ENCODE measurements at places on chromosomes 5 and 9. TPM values are rescaled to one million over a fixed set of nuclear protein-coding genes. Genes with fewer than 3 reads are reported as not detected.
A peak's percentile ranks its signal among the peaks of the same experiment; 100 is the strongest.

The MEGF10 gene
- total RNA-seq: not detected

The GBGT1 gene
- 4.1 TPM for total RNA-seq

The GALNT12 gene
- total RNA-seq: 14.3 TPM

The AIF1L gene
- 1.9 TPM for total RNA-seq

- no peak overlapping the region for H3K27ac ChIP-seq
- no peaks in the 10 kb centered on the region for H3K36me3 ChIP-seq
- H3K4me1 ChIP-seq: peaks cover 29% of the 10 kb centered on the region
- no peaks in the 10 kb centered on the region for H3K27me3 ChIP-seq
These were observed 80.9 kb downstream of the GALNT10 start for GRCh38 chr5:154271466-154271865.

DNA sequence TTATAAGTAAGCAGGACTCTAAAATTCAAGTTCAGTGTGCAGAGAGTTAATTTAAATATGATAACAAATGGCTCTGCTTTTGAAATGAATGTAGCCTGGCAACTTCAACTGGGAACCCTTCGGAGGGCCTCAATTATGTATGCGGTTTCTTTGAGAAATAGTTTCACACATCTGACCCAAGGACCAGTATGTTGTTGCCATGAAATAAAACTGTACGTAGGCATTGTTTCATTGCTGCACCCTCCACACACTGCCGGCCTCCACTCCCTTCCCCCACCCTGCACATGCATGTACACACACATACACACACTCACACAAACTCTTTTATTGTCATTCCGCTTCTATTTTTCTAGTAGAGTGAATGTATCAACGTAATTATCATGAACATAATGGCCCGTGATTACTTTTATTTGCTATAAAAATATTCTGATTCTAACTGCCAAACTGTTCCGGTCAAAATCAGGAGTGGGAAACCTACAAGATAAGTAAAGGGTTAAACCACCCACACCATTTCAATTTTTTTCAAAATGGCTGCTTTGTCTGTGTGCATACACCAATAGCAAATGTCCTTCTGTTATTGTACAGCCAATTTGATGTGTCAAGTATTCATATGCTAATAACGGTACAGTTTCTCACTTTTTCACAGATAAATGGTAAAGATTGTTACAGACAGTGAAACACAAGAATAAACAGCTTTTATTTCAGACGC is 215.5 kb upstream of the TMEM161B start:
- peaks cover 8% of the 10 kb centered on the region for H3K27me3 ChIP-seq
- H3K4me1 ChIP-seq: no peaks in the 10 kb centered on the region
- H3K27ac ChIP-seq: no peak overlapping the region
- no peaks in the 10 kb centered on the region for H3K36me3 ChIP-seq
- H3K4me3 ChIP-seq: no peak overlapping the region

GRCh38 chr9:106324053-106324585 is 538.8 kb upstream of the ZNF462 start:
- DNase-seq: no peak
- H3K27me3 ChIP-seq: no peaks in the 10 kb centered on the region
- H3K27ac ChIP-seq: no peak overlapping the region
- H3K4me1 ChIP-seq: no peaks in the 10 kb centered on the region
- H3K36me3 ChIP-seq: no peaks in the 10 kb centered on the region
- H3K4me3 ChIP-seq: no peak overlapping the region

GRCh38 chr9:89686126-89686525 is 81.3 kb downstream of the GADD45G start:
- H3K36me3 ChIP-seq: no peaks in the 10 kb centered on the region
- peaks cover 11% of the 10 kb centered on the region for H3K4me1 ChIP-seq
- H3K27me3 ChIP-seq: no peaks in the 10 kb centered on the region
- no peak overlapping the region for H3K4me3 ChIP-seq
- no peak overlapping the region for H3K27ac ChIP-seq

DNA sequence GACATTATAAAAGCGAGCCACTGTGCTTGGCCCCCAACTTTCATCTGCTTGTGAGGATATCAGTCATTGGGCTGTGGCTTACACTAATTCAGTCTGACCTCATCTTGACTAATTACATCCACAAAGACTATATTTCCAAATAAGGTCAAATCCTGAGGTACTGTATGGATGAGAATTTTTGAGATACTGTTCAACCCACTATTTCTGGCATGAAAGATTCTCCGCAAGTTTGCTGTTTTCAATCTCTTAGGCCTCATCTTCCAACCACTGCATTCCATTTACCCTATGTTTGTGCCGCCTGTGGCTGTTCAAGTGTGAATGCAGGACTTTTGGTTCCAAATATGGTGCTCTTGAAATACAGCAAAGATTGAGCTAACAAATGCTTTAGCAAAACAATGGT is 400.9 kb upstream of the SGCD start:
- H3K36me3 ChIP-seq: no peaks in the 10 kb centered on the region
- H3K27me3 ChIP-seq: peaks cover 10% of the 10 kb centered on the region
- no peak overlapping the region for H3K4me3 ChIP-seq
- H3K4me1 ChIP-seq: no peaks in the 10 kb centered on the region

DNA sequence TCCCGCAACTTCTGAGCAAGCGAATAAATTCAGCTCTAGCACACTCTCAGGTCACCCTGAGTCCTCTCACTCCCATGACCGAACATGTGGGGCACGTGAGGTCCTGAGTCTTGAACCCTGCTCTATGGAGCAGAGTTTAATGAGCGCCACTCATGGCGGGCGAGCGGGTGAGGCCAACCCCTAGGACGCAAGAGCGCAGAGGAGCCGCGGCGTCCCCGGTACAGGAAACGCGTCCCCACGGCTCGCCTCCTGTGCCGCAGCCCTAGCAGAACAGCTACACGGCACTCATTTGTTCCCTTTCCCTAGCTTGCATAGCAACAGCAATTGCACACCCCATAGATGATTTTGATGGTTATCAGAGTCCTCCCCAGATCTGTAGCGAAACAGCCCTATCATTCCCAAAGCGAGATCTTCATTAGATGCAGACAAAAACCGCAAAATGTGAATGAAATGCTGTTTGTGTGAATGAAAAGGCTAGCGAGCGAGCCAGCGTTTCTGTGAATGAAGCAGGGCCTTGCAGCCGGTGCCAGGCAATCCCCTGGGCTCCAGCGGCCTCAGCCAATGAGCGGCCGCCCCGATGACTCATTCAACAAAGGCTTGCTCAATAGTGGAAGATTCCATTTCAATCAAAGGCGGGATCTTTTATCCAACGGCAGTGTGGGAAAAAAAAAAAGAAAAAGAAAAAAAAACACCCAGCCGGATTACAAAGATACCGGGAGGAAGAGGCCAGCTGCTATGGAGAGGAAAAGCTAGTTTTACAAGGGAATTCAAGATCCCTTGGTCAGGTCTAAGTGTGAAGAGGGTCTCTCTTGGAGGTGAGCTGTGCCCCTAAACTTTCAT is 1.5 kb upstream of the SHC3 start:
- H3K4me1 ChIP-seq: peaks cover 23% of the 10 kb centered on the region
- H3K4me3 ChIP-seq: peak overlapping the region; percentile 56
- no peaks in the 10 kb centered on the region for H3K36me3 ChIP-seq
- peak; percentile 80 for DNase-seq

DNA sequence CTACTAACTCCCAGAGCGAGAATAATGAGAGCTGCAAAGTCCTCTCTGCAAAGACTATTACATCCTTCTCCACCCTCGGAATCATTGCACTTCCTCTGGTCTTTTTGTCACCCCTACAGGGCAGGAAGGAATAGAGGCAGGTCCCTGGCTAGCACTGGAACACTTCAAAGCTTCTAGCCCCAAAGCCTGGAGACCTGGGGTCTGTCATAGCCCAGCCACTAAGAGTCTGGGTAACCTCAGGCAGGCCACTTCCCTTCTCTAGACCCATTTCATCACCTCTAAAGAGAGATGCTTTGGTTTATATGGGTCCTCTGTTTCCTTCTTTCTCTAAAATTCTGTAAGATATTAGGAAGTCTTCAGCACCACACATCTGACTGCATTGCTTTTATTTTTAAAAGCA is 6.7 kb downstream of the ADRB2 start:
- H3K27me3 ChIP-seq: peaks cover 8% of the 10 kb centered on the region
- H3K36me3 ChIP-seq: no peaks in the 10 kb centered on the region
- no peak overlapping the region for H3K27ac ChIP-seq
- H3K4me3 ChIP-seq: no peak overlapping the region

DNA sequence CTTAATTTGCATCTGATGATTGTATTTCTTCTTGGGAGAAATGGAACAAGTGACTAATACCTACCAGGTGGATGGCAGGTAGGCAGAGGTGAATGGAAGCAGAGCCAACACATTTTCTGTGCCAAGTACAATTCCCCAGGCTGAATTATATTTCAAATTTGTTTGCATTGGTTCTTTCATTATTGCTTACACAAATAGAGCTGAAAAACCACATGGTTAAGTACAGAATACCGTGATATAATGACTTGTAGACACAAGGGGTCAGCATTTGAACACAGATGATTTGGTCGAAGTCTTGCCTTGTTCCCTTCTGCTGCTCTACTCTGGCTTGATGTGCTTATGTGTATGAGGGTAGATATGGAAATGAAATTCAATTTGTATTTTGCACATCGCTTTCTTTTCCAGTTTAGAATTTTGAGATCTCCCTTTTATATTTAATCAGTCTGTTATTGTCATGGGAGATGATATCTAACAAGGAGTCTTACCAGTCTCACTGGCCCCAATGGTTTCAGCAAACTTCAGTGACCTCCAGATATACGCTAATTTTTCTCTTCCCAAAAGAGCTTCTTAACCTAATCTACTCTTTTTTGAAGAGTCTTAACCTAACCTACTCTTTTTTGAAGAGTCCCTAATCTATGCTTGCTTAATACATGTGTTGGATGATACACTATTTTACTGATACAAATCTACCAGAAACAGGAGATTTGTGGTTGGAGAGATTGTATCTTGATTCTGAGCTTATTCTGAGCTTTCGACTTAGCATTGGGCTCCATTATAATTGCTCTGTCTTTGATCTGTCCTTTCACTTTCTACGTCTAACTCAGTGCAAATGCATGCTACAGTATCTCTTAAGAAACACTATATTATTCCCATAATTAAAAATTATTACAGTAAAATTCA is 88.1 kb downstream of the PCSK1 start:
- no peak overlapping the region for H3K27ac ChIP-seq
- no peak overlapping the region for H3K4me3 ChIP-seq
- H3K36me3 ChIP-seq: no peaks in the 10 kb centered on the region

- no peak overlapping the region for H3K4me3 ChIP-seq
- no peak overlapping the region for H3K27ac ChIP-seq
- H3K36me3 ChIP-seq: no peaks in the 10 kb centered on the region
- no peaks in the 10 kb centered on the region for H3K27me3 ChIP-seq
- no peak for DNase-seq
These were observed 83.9 kb downstream of the PAPPA start for GRCh38 chr9:116237456-116237855.

DNA sequence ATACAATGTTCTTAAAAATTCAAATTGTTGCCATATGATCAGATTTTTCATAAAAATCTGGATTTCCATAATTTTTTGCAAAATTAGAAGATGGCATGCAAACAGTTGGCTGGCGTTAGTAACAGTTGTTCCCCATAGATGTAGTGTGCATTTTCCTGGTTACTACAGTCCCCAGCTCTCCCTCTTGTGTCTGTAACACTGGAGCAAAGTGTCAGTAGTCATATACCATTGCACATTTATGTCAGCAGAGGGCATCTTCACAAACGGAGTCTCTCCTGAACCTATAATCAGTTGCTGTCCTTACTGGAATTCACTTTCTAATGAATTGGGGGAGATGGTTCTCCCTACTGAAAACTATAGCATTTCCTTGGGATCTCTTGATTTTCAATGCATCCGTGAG is 44.7 kb upstream of the DMAC1 start:
- no peak overlapping the region for H3K4me3 ChIP-seq
- H3K27me3 ChIP-seq: no peaks in the 10 kb centered on the region
- H3K4me1 ChIP-seq: no peaks in the 10 kb centered on the region

DNA sequence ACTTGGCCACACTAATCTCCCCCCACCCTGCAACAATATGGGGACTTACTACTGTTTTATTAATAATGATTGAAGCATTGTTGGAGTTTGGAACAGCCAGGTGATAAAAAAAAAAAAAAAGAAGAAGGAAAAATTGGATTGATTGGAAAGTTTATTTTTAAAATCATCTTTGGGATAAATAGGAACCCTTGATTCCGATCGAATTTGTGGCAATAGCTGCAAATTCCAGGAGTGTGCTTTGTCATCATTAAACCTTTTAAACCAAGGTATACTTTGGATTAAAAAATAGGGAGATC is 907 bp upstream of the NR2F1 start:
- H3K27ac ChIP-seq: no peak overlapping the region
- no peak overlapping the region for H3K4me3 ChIP-seq
- H3K27me3 ChIP-seq: peaks cover 49% of the 10 kb centered on the region
- no peak for DNase-seq

GRCh38 chr9:128917151-128917849 is 3.5 kb upstream of the PHYHD1 start:
- peaks cover 32% of the 10 kb centered on the region for H3K4me1 ChIP-seq
- no peaks in the 10 kb centered on the region for H3K27me3 ChIP-seq
- H3K36me3 ChIP-seq: peaks cover 18% of the 10 kb centered on the region
- no peak for DNase-seq

DNA sequence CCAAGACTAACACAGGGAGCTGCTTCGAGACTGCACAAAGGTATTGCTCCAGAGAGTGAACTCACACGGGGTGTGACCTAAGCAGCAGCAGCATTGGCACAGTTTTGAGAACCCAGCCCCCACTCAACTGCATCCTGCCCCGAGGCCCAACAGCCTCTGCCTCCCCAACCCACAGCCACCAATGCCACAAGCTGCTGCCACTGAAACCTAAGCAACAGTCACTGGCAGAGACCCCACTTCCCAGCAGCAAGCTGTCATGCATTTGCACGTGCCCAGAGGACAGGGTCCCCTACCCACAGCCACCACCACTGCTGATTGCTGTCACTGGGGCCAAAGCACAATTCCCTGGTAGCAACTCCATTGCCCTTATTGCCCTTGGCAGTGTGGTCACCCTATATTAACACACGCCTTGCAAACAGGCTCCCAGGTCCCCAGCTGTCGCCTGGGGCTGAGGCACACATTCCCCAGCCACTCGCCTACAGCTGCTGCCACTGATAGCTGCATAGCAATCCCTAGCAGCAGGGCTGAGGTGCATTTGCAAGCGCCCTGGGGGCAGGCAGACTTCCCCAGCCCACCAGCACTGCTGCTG is 141.0 kb downstream of the AGTPBP1 start:
- H3K36me3 ChIP-seq: peaks cover 22% of the 10 kb centered on the region
- peaks cover 19% of the 10 kb centered on the region for H3K4me1 ChIP-seq
- no peaks in the 10 kb centered on the region for H3K27me3 ChIP-seq
- H3K4me3 ChIP-seq: no peak overlapping the region
- no peak overlapping the region for H3K27ac ChIP-seq
- peak; percentile 53 for DNase-seq

- DNase-seq: no peak
- H3K27ac ChIP-seq: no peak overlapping the region
- H3K4me3 ChIP-seq: no peak overlapping the region
These were observed 1.6 kb downstream of the HTR1A start for GRCh38 chr5:63960646-63961045.

GRCh38 chr9:131275332-131276093 is 797 bp downstream of the FAM78A start:
- H3K4me3 ChIP-seq: peak overlapping the region; percentile 90
- no peaks in the 10 kb centered on the region for H3K27me3 ChIP-seq
- peaks cover 49% of the 10 kb centered on the region for H3K36me3 ChIP-seq
- peak overlapping the region; percentile 99 for H3K27ac ChIP-seq
- peak; percentile 55 for DNase-seq

GRCh38 chr5:60997721-60998120 is 52.7 kb downstream of the NDUFAF2 start:
- peaks cover 31% of the 10 kb centered on the region for H3K4me1 ChIP-seq
- H3K4me3 ChIP-seq: no peak overlapping the region
- no peak overlapping the region for H3K27ac ChIP-seq
- DNase-seq: no peak
- no peaks in the 10 kb centered on the region for H3K27me3 ChIP-seq
- peaks cover 15% of the 10 kb centered on the region for H3K36me3 ChIP-seq

- no peaks in the 10 kb centered on the region for H3K36me3 ChIP-seq
- DNase-seq: no peak
- H3K4me3 ChIP-seq: no peak overlapping the region
- H3K27ac ChIP-seq: no peak overlapping the region
These were observed 36.8 kb downstream of the CRB2 start for GRCh38 chr9:123392802-123393201.
